ENCODE measurements at places on chromosomes 7 and 10. TPM values are rescaled to one million over a fixed set of nuclear protein-coding genes. Genes with fewer than 3 reads are reported as not detected.

Gene C10orf95
- 0.57 TPM for total RNA-seq

GRCh38 chr10:70034232-70034631, 18.4 kb upstream of the MACROH2A2 start:
- DNase-seq = no peak

Gene NPY
- total RNA-seq = not detected

- no peak for DNase-seq
Observed at GRCh38 chr7:123285076-123285700, 85.4 kb upstream of the SLC13A1 start.

GRCh38 chr10:71698737-71699136, 20.8 kb downstream of the C10orf105 start:
- no peak for DNase-seq

GRCh38 chr10:28250782-28251181, 52.1 kb downstream of the MPP7 start:
- no peak for DNase-seq

Gene ADCYAP1R1
- total RNA-seq = not detected

DNA sequence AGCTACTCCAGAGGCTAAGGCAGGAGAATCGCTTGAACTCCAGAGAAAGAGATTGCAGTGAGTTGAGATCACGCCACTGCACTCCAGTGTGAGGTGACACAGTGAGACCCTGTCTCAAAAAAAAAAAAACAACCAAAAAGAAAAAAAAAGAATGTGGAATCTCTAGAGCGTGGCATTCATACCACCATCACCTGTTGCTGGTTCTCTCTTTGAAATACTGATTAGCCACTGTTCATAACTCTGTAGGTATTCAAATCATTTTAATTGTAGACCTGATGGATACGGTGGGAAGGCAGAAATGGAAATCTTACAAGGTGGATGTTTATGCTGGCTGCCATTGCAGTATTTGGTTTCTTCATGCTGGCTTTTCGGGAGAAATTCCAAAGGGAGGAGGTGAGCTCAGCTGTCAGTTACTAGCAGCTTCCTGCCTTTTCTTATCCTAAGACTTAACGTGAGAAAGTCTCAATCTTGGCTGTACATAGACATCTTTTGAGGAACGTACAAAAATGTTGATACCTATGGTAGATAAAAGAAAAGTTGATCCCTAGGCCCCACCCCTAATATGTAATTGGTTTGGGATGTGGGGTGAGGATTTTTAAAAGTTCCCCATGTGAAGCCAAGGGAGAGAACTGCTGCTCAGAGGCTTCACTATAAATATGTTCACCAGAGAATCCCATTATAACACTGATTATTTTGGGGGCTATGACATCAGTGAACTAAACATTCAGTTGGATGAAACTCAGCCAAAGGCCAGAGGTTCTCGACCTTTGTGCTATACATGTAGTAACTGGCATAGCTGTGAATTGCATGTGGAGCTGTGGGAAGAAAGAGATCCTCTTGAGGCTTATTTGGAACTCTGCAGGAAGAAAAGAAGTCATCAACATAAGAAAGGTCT, 26.9 kb upstream of the MKLN1 start:
- no peak for DNase-seq

GRCh38 chr10:101227429-101228152, 1.7 kb downstream of the LBX1 start:
- DNase-seq = no peak

DNA sequence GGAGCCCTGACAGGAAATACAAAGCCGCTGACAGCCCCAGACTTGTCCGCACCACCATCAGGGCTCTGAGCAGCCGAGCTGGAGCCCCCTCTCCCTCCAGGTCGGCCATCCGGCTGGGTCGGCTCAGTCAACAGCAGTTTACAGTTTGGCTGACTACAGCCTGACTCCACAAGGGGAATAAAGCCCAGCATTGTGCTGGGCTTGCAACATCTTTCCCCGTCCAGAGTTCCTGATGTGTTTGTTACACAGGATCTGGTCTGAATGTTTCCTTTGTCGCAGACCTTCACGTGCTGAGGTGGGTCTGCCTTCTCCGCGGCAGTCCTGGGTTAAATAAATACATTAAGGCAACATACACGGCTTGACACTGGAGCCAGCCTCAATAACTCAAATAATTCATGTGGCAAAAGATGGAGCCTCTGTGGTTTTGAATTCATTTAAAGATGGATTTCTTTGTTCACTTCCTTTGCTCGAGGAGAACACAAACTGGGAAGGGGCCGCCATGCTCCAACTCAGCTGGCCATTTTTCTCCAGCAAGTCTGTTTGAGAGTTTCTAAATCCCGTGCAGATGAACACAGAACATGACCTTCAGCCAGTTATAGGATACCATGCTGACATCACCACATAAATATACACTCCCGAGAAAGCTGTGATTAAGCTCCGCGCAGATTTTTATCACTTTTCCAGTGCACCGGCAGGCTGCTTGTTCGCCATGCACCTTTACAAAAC, 192.1 kb downstream of the WDR11 start:
- peak; percentile 18 for DNase-seq

- no peak for DNase-seq
Observed at GRCh38 chr7:149717481-149717880, 55.9 kb downstream of the ZNF467 start.

DNA sequence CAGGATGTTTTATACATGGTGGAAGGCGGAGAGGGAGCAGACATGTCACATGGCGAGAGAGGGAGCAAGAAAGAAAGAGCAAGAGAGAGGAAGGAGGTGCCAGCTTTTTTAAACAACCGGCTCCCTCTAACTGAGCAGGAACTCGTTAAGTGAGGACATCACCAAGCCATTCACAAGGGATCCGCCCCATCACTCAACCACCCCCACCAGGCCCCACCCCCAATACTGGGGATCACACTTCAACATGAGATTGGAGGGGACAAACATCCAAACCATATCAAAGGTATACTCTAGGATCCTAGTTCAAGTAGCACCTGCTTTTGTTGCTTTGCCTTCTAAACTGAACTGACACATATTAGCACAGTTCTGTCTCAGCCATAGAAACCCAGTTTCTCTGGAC, 141.9 kb upstream of the KLF14 start:
- no peak for DNase-seq

DNA sequence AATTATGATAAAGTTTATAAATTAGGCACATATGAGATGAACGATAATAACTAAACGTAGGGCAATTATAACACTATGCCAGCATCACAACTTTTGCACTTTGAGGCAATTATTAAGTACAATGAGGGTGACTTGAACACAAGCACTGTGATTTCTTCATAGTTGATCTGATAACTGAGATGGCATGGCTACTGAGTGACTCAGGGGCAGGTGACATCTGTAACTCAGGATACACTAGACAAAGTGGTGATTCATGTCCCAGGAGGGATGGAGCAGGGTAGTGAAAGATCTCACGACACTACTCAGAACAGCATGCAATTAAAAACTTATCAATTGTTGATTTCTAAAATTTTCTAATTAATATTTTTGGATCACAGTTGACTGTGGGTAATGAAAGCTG, 98.3 kb upstream of the ARHGAP21 start:
- peak; percentile 39 for DNase-seq

DNA sequence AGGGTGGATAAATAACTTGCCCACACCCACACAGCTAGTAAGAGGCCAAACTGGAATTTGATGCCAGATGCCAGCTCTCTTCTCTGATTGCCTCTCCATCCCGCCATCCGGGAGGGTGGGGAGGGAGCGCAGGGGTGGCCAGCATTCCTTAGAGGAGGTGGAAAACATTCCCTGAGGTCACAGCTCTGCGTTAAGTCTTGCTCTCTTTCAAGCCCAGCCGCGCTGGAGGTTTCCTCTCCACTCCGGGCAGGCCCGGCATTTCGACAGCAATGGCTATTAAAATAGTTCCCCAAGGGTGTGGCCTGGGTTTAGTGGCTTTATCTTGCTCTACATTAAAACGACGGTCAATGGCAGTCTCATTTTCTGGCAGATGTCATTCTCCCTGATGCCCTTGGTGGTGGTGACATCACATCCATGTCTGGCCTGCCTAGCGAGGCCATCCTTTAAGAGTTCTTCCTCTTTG, 16.1 kb upstream of the C10orf71 start:
- DNase-seq = no peak

GRCh38 chr7:22726907-22727713, at the start of gene IL6:
Gene IL6, plus strand, starts transcription at chr7:22727200. Its CDS starts 63 bp downstream, at chr7:22727263.
- DNase-seq = peak; percentile 91

DNA sequence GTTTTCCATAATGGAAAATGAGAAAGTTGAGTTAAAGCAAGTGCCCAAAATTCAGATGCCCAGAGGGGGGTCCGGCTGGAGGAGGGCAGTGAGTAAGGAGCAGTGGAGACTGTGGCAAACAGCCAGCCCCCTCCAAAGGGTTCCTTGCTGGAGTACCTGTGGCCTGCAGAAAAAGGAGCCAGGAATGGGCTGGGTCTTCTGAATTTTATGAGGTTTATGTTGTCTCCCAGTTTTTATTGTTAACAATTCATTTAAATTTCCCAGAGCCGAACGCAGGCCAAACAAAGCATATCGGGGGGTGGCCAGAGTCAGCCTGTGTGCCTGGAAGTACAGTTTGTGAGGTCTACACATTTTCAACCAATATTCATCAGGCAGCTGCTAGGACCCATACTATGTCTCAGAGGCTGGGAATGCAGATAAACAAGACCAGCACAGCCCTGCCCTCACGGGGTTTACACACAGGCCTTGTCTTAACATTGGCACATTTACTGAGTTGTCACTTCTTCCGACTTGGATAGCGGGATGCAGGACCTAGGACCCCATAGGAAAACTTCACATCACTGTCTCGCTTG, 12.9 kb upstream of the CSGALNACT2 start:
- no peak for DNase-seq

DNA sequence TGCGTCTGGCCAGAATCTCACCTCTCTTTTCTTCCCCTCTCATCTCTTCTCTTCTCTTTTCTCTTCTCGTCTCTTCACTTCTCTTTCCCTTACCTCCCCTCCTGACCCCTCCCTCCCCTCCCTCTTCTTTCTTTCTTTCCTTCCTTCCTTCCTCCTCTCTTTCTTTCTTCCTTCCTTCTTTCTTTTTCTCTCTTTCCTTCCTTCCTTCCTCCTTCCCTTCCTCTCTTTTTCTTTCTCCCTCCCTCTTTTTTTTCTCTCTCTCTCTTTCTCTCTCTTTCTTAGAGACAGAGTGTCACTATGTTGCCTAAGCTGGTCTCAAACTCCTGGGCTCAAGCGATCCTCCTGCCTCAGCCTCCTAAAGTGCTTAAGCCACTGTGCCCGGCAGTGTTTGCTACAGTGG, 4.6 kb upstream of the GTF2IRD1 start:
- no peak for DNase-seq

Gene INHBA
- total RNA-seq = 68.9 TPM

Gene KLHDC10
- total RNA-seq = 35.3 TPM

Gene OR2A12
- total RNA-seq = not detected

Gene AP4M1
- 12.1 TPM for total RNA-seq

DNA sequence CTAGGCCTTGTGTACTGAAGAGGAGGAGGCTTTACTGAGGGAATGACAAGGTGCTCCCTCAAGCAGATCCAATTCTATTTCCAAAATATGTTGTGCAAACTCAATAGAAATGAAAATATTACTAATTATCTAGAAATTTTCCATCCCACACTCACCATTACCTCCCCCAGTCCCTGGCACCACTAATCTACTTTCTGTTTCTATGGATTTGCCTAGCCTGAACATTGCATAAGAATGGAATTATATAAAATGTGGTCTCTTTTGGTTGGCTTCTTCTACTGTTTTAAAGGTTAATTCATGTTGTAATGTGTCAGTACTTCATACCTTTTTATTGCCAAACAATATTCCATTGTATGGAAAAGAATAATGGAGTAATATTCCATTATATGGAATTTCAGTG, 18.7 kb upstream of the NUB1 start:
- DNase-seq = no peak

DNA sequence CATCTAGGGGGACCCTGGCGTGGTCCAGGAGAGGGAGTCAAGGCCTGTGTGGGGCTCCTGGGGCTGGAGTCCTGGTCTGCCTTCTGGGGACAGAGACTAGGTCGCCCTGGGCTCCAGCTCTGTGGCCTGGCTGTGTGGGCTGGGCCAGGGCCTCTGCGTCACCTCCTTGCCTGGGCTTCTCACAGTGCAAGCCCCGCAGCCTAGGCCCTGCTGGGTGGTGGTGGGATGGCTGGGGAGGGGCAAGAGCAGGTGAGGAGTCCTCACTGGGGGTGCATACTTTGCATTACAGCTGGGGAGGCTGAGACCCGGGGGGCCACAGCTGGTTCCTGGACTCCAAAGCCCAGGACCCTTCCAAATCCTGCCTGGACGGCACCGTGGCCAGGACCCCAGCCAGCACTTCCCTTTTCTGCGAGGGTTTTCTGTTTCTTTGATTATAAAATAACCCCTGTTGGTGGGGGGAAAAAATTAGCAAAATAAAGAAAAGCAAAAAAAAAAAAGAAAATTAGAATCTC, 23.5 kb downstream of the PWWP2B start:
- DNase-seq = no peak

DNA sequence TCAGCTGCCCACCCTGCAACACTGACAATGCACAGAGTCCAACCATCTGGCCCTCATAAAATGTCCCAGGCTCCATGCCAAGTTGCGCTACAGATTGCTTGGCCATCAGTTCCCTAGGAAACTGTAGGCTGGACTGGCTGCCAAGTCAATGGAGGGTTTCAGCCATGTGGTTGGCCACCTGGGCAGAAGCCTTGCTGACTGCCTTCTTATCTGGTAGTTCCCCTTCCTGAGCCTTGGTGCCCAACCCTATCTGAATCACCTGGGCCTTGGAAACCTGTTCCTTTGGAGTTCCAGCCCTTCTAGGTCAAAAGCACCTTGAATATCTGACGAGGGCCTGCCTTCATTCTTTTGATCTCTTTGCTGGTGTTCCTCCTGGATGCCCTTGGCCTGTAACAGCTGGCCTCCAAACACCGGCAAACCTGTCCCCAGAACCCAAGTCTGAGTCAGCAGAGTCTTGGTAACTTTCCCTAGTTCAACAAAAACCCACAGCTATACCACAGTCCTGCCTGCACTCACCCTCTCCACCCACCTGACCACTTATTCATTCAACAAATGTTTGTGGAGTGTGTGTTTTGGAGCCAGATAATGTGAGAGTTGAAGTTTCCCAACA, 37.4 kb upstream of the KDM7A start:
- DNase-seq = no peak

GRCh38 chr10:69360485-69361302, 56.0 kb downstream of the TACR2 start:
- peak; percentile 85 for DNase-seq

- no peak for DNase-seq
Observed at GRCh38 chr10:53579773-53580172, 807.2 kb upstream of the MBL2 start.

Gene LIPN
- total RNA-seq = not detected

DNA sequence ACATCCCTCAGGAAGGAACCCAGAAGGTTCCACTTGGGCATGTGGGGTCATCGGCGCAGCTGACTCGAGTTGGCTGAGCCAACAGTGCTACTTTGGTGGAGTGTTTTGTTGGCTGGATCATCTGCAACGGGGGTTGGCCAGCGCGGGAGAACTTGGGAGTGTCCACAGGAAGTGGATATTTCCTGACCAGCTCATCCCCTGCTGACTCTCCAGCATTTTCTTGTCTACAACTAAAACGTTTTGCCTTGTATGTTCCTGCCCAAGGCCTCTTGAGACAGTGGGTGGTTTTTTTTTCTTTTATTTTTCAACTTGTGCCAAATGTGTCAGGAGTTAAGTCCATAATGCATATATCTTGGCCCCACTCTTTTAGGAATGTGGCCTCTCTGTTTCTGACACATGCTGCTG, 208.6 kb downstream of the ZNF365 start:
- DNase-seq = no peak

Data from Calu3 (cell line).